Activated naive CD4-positive, alpha-beta T cell treated with anti-CD3 and anti-CD28 coated beads for 36 hours (primary cell): ENCODE measurements at places on chromosomes 3 and 15. TPM values are rescaled to one million over a fixed set of nuclear protein-coding genes. Genes with fewer than 3 reads are reported as not detected.

Gene PLCL2
- 20.5 TPM for total RNA-seq

Gene GOLGA6L7
- total RNA-seq, result not detected

Gene TNNC1
- 7.2 TPM for total RNA-seq

Gene ARHGEF26
- 0.45 TPM for total RNA-seq

Gene WDR6
- total RNA-seq, result 120 TPM

Gene RYR3
- total RNA-seq, result not detected

Gene GOLGA8J
- not detected for total RNA-seq

Gene SLC28A1
- total RNA-seq, result not detected

Gene LRRC3B
- not detected for total RNA-seq

Gene MME
- not detected for total RNA-seq

Gene AQR
- 30.8 TPM for total RNA-seq

Gene CCNL1
- 206 TPM for total RNA-seq

Gene UBA5
- total RNA-seq, result 40.9 TPM

Gene SATB1
- 303 TPM for total RNA-seq

Gene LAMB2
- not detected for total RNA-seq

Gene PARP15
- 5.1 TPM for total RNA-seq

Gene VEPH1
- total RNA-seq, result not detected

Gene SLC9A9
- total RNA-seq, result 0.49 TPM

Gene TMEM158
- total RNA-seq, result not detected

Gene STRA6
- total RNA-seq, result not detected

Gene TRH
- not detected for total RNA-seq

Gene ATP10A
- 11.9 TPM for total RNA-seq

Gene MASP1
- total RNA-seq, result not detected

Gene DCBLD2
- total RNA-seq, result 2.1 TPM
